ENCODE measurements at places on chromosomes 2 and 18.

- DNase-seq = no peak
These were observed 23.7 kb upstream of the SMAD7 start for GRCh38 chr18:48974304-48975119.

GRCh38 chr2:218993345-218994315, at the start of gene CRYBA2:
Gene CRYBA2, minus strand, starts transcription at chr2:218993422. Its CDS starts 246 bp downstream, at chr2:218993176.
- DNase-seq = no peak

DNA sequence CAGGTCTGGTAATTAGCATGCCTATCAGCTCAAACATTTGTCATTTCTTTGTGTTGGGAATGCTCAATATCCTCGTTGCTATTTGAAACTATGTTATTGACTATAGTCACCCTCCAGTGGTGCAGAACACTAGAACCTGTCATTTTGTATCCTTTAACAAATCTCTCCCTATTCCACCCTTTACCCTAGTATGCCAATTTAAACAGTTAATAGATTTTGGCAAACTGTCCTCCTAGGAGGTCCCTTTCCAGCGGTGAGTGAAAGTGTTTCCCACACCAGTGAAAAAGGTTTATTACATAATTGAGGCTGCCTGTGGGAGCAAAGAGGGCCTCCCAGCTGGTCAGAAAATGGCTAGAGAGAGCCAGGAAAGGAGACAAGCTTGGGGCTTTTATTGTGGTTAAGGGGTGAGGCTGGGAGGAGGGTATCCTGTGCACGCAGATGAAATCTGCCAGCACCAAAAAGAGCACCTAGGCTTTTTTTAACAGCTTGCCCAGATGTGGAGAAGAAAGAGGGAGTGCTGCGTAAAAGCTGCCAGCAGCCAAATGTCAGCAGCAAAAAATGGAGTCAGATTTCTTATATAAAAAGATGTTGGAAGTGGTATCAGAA, 1.8 kb upstream of the DRC1 start:
- DNase-seq = no peak

DNA sequence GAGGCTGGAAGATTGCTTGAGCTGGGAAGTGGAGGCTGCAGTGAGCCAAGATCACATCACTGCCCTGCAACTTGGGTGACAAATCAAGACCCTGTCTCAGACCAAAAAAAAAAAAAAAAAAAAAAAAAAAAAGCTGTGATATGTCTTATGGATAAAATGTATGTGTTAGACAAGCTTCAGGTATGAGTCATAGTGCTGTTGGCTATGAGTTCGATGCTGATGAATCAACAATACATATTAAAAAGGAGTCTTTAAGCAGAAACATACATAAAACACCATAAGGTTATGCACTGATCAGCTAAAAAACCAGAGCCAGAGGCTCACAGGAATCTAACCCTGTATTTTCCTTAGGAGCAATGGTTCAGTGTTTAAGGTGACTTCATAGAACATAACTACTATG, 332.3 kb downstream of the NCKAP5 start:
- no peak for DNase-seq

- no peak for DNase-seq
These were observed 341.1 kb downstream of the ARL6IP6 start for GRCh38 chr2:153059338-153060052.

- DNase-seq = no peak
These were observed 36.2 kb downstream of the KDM3A start for GRCh38 chr2:86477349-86477748.

DNA sequence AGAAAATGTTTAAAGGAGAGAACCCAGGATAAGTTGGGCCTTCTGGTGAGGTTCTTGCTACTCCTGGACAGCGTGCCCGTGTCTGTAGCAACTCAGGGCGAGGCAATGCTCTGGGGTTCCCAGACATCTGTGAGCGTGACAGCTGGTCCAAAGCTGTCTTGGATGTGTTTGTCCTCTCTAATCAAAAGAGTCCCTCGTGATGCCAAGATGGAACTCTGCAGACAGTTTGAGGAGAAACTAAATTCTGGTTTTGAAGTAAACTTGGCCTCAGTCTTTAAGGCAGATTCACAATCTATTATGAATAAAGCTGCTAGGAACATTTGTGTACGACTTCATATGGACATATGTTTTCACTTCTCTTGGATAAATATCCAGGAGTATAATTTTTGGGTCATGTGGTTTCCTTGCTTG, 47.3 kb downstream of the TMEM17 start:
- DNase-seq = no peak

GRCh38 chr2:171018522-171018921, 89.5 kb downstream of the GORASP2 start:
- no peak for DNase-seq

GRCh38 chr2:239328351-239329191, 72.2 kb downstream of the HDAC4 start:
- no peak for DNase-seq

- DNase-seq = no peak
These were observed 152.1 kb upstream of the ID2 start for GRCh38 chr2:8529706-8530277.

DNA sequence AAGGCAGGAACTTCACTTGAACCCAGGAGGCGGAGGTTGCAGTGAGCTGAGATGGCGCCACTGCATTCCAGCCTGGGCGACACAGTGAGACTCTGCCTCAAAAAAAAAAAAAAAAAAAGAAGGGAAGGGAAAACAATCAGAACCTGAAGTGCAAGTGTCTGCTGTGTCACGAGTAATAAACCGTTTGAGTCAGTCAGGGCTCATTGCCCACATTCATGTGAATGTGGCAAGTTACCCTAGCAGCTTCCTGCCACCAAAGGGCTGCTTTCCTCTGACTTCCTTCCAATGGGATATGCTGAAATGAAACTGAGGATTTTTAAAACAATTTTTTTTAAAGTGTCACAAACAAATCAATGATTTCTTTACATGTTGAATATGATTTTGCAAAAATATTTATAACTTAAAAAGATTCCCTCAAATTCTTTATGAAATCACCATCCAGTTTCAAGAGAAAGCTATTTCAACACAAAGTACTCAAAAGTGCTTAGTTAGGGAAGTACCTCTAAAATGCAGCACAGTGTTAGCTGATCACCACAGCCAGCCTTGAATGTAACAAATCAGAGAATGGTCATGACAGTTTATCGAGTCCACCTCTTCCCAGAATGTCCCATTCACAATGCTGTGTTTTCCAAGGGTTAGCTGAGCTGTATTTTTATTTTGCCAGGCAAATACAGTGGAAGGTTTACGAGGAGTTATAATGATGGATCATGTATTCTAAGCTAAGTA, 36.4 kb downstream of the WDSUB1 start:
- no peak for DNase-seq

GRCh38 chr2:217223222-217223930, 363.5 kb upstream of the TNP1 start:
- DNase-seq = peak; percentile 19

DNA sequence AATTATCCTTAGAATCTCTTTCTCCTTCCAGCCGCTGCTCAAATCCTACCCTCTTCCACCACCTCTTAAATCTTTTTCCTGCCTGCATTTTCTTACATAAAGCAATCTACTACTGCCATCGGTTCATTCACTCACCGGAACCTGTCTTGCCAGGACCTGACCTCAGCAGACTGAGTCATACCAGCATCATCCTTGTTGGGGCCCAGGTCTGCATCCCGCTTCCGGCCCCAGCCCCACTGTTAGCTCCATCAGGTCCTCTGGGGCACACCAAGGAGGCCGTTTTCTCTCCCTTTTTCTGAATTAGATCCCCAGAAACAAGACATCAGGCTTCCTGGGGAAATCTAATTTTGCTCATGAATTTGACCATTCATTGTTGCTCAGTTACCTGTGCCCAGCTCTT, 42.7 kb upstream of the TGFA start:
- DNase-seq = no peak

DNA sequence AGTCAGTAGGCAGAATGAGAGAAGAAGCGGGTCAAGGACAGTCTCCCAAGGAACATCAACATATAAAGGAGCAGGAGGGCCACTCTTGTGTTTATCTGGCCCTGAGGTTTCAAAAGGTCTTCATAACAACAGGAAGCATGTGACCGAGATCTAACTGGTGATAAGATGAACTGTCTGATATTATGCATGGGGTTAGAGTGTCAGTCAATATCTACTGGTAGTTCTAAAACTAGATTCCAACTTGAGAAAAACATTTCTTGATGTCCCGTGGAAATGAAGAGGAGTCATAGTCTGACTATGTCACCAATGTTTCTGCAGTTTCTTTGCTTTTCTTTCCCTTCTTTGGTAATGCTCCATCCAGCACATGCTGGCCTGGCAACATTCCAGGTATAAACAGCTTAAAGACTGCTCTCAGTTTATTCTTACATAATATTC, 77.5 kb upstream of the ITPRID2 start:
- no peak for DNase-seq

- DNase-seq = no peak
These were observed 52.9 kb downstream of the SATB2 start for GRCh38 chr2:199404841-199405240.

- DNase-seq = no peak
These were observed 54.3 kb downstream of the CDK15 start for GRCh38 chr2:201860636-201861066.

GRCh38 chr2:45269149-45269793, 260.0 kb upstream of the SIX2 start:
- no peak for DNase-seq

GRCh38 chr2:107595285-107595684, 231.4 kb upstream of the RGPD4 start:
- DNase-seq = no peak

GRCh38 chr2:230254152-230254881, 28.8 kb downstream of the SP140 start:
- no peak for DNase-seq

DNA sequence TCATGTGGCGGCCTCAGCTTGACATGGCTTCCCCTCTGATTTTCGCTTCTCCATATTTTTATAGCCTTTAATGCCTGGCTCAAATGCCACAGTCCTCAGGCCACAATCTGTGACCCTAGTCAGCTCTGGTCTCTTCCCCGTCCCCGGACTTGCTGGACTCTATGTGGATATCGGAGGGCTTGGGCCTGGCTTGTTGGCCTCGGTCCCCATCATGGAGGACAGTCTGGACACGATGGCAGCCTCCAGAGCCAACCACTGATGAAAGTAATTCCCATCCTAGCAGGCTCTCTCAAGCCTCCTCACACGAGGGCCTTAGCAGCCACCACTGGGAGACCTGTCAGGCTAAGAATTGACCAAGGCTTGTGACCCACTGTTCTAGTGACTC, 61.6 kb downstream of the LPIN1 start:
- DNase-seq = no peak

DNA sequence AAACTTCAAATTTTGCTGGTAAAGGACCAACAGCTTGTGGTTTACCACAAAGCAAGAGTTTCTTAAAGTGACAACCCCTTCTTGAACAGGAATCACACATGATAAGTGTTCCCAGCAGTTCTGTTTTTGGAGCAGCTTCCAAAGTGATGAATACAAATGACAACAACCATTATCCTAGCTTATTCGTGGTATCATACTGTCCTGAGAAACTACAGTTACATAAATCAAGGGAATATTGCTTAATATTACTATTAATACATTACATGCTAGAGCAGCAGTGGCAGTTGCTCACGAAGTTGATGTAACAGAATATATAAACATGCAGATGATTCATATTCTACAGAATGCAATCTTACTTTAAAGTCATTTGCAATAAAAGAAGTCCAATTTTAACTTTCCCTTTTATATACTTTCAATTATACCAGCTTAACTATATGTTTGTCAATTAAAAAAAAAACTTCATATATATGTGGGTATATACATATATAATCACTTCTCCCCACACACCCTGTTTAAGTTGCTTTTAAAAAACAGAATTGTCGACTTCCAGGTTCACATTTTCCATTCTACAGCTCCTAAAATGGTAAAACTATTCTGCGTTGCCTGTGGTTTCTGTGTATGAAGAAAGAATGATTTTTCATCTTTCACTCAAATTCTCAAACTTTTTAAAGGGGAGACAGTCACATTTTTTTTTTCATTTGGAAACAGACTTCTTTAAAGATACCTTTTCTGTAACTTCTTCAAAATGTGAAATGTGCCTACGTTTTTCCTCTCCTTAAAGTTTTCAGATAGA, 713.6 kb downstream of the TDRD15 start:
- no peak for DNase-seq

GRCh38 chr2:65030476-65031332, 25.5 kb upstream of the CEP68 start:
- no peak for DNase-seq

DNA sequence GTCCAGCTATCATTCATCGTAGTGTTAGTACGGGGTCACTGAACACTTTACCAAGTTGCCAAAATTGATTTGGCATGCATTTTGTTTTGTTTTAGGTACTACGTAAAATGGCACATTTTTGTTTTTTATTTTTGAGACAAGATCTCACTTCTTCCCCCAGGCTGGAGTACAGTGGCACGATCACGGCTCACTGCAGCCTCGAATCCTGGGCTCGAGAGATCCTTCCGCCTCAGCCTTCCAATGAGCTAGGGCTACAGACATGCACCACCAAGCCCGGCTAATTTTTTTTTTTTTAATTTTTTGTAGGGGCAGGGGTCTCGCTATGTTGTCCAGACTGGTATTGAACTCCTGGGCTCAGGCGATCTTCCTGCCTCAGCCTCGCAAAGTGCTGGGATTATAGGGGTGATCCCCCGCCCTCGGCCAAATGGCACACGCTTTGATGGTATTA, 786 bp downstream of the TAF1B start:
- DNase-seq = no peak

DNA sequence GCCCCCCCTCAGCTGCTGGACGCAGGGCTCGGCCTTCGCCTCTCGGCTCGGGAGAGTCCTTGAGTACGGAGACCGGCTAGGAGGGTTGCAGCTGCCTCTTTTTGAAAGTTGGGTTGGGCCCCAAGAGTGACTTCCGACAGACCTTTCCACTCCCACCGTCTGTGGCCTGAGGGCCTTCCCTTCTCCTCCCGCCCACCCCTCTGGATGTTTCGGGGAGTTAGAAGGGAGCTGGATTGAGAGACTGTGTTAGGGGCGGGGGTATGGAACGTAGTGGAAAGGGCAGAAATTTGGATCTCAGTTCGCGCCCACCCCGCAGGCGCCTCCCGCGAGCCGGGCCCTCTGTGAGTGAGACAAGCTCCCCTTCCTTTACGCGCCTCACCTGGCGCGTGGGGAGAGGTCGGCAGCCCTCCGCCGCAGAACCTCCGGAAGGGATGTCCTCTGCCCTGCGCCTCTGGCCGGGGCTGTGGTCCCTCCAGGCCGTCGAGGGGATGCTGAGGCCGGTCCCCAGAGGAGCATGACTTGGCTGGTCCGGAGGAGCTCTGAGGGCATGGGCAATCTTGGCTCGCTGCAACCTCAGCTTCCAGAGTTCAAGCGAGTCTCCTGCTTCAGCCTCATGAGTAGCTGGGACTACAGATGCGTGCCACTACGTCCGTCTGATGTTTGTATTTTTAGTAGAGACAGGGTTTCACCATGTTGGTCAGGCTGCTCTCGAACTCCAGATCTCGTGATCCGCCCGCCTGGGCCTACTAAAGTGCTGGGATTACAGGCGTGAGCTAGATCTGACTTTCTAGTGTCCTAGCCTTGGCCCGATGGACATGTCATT, 15.9 kb downstream of the C2orf74 start:
- DNase-seq = peak; percentile 21

GRCh38 chr2:168180914-168181313, 66.5 kb downstream of the STK39 start:
- no peak for DNase-seq

GRCh38 chr2:135182190-135182589, 130.1 kb downstream of the RAB3GAP1 start:
- no peak for DNase-seq

- DNase-seq = no peak
These were observed 818.7 kb downstream of the BCL11A start for GRCh38 chr2:59734743-59735142.

Data from stimulated activated CD8-positive, alpha-beta memory T cell treated with anti-CD3 and anti-CD28 coated beads, Interleukin-2, amount 100 ng/mL, for 48 hours (primary cell).